ENCODE measurements at places on chromosomes 7 and 10.

- no peak for DNase-seq
Measured at GRCh38 chr7:82376739-82377138, 66.8 kb downstream of the CACNA2D1 start.

- DNase-seq = no peak
Measured at GRCh38 chr10:132061030-132061429, 4.7 kb upstream of the JAKMIP3 start.

- DNase-seq = no peak
Measured at GRCh38 chr10:113441220-113441619, 111.6 kb upstream of the HABP2 start.

DNA sequence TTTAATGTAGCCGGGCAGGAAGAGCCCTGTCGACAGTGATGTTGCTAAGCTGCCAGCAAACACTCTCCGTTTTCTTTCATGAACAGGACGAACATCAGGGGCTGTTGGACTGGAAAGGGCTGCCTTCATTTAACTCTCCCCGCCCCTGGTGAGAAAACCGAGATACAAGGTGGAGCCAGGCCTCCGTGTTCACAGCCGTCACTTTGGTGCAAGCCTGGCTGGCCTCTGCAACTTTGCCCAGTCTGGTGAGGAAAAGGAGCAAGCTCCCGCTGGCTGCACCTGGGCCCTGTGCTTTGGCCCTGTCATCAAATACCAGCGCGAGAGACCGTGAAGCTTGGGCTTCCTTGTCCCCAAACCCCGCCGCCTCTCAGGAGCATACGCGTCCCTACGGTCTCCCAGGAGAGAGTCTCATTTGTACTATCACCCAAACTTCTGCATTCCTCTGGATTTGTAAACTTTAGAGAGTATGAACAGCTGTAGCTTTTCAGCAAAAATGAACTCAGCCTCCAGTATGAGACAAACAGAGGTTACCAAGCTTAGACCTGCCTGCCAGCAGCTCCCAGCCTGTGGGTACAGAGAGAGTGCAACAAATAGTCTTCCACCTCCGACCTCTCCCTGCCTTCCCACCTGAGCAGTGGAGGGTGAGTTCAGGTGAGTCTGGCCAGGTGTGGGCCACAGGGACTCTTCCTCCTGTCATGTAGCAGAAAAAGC is 445.3 kb upstream of the MGMT start:
- no peak for DNase-seq

- DNase-seq = no peak
Measured at GRCh38 chr10:102752934-102753664, 9.4 kb downstream of the WBP1L start.

GRCh38 chr7:140685407-140686087 is 11.0 kb upstream of the NDUFB2 start:
- no peak for DNase-seq

DNA sequence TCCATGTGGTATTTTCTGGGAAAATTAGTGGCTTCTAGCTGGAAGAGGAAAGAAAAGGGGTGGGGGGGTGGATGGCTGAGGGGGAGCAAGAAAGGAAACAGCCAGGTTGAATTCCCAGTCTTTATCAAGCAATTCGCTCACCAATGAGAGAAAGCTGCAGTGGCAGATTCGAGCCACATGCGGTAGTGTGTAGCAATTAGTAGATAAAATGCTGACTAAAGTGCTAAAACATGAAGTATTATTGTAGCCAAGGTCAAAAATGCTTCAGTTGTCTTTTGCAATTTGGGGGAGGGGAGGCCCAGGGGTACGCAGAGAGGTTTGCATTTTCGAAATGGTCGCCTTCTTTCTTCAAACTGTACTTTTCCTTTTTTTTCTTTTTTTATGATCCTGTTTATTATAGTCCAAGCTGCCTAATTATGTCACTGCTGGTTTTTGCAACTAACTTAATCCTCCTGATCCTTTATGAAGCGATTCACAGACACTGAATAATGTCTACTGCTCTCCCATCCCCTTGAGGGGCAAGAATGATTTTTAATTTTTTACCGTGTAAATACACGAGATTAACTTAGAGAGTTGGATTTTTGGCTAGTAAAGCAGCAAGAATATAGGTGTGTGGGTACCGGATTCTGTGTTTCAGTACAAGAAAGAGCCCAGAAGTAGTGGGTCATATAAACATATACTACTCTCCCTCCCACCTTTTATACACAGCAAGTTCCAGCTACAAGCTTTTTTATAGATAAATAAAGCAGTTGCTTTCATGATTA is 3.6 kb upstream of the ARID5B start:
- DNase-seq = no peak

GRCh38 chr10:11797847-11798633 is 25.1 kb upstream of the PROSER2 start:
- no peak for DNase-seq

GRCh38 chr7:41630741-41631140 is 72.1 kb downstream of the INHBA start:
- DNase-seq = no peak

GRCh38 chr7:50359995-50360925 is 55.7 kb downstream of the IKZF1 start:
- DNase-seq = no peak

DNA sequence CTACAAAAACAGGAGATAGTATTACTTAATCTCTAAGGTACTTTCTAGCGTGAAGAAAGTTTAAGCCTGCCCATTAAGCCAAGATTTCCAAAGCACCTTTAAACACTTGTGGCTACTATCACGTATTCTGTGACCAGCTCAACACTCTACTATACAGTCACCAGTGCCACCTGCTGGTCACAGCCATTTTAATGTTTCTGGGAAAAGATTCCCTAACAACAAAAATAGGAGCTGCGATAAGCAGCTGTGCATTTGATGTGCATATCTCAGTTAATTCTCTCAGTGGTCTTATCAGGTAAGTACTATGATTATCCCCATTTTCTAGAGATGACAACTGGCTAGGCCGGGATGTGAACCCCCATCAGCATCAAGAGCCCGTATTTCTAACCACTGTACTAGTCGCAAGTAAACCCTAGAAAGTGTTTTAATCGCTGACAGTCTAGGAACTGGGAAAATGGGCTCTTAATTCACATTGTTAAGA is 860 bp downstream of the SEC31B start:
- DNase-seq = no peak

DNA sequence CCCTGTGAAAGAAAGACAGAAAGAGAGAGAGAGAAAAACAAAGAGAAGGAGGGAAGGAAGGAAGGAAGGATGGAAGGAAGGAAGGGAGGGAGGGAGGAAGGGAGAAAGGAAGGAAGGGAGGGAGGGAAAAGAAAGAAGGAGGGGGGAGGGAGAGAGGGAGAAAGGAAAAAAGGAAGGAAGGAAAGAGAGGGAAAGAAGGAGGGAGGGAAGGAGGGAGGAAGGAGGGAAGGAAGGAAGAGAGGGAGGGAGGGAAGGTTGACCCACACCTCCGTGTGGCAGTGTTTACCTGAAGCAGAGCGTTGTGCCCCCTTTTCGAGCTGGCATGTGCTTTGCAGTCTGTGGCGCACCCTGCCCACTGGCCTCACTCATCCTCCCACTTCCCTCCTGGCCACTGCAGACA is 12.3 kb upstream of the MPP7 start:
- DNase-seq = no peak

DNA sequence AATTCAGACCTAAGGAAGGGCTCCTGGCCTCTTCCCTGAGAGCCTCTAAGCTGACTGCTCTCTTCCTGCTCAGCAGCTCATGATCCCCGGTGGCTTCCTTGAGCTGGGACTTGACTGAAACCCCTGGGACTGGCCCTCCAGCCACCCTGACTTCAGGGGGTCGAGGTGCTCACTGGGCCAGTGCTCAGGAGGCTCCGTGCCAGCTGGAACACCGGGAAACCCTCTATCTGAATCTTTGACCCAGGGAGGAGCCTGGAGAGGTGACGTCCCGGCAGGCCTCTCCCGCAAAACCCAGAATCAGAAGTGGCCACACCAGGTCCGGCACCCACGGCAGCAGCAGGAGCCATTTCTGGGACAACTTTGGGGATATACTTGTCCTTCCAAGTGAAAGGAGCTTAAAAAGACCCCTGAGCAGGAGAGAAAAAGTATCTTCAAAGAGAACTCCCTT is 110.7 kb downstream of the WDR37 start:
- no peak for DNase-seq

- no peak for DNase-seq
Measured at GRCh38 chr10:133158437-133158755, 1.6 kb upstream of the KNDC1 start.

DNA sequence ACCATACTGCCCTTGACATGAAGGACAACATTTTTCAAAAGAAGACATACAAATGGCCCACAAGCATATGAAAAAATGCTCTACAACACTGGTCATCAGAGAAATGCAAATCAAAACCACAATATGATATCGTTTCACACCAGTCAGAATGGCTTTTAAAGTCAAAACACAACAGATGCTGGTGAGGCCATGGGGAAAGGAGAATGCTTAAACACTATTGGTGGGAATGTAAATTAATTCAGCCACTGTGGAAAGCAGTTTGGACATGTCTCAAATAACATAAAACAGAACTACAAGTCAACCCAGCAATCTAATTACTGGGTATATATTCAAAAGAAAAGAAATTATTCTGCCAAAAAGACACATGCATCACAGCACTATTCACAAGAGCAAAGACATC is 4.2 kb upstream of the NT5C3A start:
- no peak for DNase-seq

- no peak for DNase-seq
Measured at GRCh38 chr7:107233174-107233573, 64.4 kb downstream of the HBP1 start.

- no peak for DNase-seq
Measured at GRCh38 chr10:86538547-86538946, 17.0 kb upstream of the WAPL start.

GRCh38 chr10:68957284-68957615 is 1.3 kb downstream of the DDX21 start:
- no peak for DNase-seq

- no peak for DNase-seq
Measured at GRCh38 chr7:33854178-33854577, 51.2 kb upstream of the BMPER start.

- no peak for DNase-seq
Measured at GRCh38 chr10:125779403-125780327, 4.0 kb upstream of the MMP21 start.

DNA sequence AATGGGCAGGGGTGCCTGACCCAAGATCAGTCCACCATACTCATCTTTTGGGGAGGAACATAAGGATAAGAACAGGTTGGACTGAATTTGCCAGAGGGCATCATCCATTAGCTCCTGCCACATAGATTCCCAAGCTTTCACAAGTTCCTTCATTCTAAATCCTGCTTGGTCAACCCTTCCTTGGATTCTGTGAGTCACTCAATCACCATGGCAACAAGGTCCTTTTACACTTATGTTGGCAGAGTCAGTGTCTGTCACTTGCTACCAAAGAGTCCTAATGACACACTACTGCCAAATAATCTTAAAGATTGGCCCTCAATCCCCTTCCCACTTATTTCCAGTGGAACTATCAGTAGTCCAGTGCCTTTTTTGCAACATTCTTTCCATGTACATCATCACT is 5.0 kb upstream of the LGI1 start:
- no peak for DNase-seq

- no peak for DNase-seq
Measured at GRCh38 chr7:96481796-96482195, 159.9 kb upstream of the SLC25A13 start.

- DNase-seq = no peak
Measured at GRCh38 chr7:79520543-79520942, 67.1 kb upstream of the MAGI2 start.

DNA sequence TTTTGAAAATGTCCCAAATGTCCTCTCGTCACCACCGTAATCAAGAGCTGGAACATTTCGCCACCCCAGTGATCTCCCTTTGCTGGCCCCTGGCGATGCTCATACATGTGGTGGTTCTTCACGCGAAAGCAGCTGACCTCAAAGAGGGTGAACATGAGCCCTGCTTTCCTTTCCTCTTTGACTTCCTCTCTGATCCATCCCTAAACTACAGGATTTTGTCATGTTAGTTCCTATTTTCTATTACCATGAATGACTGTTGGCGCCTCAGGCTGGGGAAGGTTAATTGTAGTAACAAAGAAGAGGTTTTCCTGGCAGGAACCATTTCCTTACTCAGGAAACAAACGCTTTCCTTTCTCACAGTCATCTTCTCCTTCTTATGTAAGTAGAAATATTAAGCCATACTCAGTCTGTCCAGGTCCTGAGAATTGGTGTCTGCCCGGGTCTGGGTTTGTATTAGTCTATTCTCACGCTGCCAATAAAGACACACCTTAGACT is 114.5 kb downstream of the INSYN2A start:
- no peak for DNase-seq

- DNase-seq = no peak
Measured at GRCh38 chr10:29227201-29227600, 61.7 kb upstream of the LYZL1 start.

DNA sequence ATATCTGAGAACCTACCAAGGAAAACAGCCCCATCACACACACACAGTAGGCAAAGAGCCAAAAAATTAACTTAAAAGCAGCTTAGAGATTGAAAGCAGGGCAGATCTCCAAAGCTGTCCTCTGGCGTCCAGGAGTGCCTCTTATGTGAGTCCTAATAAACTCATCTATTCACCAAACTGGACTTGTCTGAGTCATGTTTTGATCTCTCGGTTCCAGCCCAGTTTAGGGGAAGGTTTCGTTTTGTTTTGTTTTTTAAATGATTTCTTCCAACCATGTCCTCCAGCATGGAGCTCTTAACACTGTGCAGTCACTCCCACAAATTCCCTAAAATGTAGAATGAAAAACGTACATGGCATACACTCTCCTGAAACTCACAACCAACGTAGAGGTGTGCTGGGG is 6.7 kb upstream of the PRSS37 start:
- no peak for DNase-seq

GRCh38 chr7:25180946-25181345 is 47.3 kb downstream of the NPVF start:
- no peak for DNase-seq

- no peak for DNase-seq
Measured at GRCh38 chr7:8436965-8437364, 3.6 kb downstream of the NXPH1 start.

GRCh38 chr10:93821051-93821772 is 63.5 kb downstream of the LGI1 start:
- DNase-seq = no peak

DNA sequence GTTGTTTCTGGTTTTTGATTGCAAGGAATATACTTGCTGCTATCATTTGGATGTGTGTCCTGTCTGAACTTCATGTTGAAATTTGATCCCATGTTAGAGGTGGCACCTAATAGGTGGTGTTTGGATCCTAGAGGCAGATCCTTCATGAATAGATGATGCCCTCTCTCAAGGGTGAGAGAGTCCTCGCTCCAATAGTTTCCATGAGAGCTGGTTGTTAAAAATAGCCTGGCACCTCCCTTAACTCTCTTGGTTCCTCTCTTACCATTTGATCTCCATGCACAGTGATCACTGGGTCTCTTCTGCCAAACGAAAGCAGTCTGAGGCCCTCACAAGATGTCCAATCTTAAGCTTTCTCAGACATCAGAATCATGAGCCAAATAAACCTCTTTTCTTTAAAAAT is 49.0 kb upstream of the ZNF248 start:
- DNase-seq = no peak

GRCh38 chr10:100515612-100516011 is 4.0 kb downstream of the SEC31B start:
- DNase-seq = no peak
